Mesothelial cell of epicardium (in vitro differentiated cells): ENCODE measurements at places on chromosomes 5 and 9. TPM values are rescaled to one million over a fixed set of nuclear protein-coding genes. Genes with fewer than 3 reads are reported as not detected.

GRCh38 chr9:126698251-126698650 is 84.5 kb downstream of the LMX1B start:
- no peak for DNase-seq

DNA sequence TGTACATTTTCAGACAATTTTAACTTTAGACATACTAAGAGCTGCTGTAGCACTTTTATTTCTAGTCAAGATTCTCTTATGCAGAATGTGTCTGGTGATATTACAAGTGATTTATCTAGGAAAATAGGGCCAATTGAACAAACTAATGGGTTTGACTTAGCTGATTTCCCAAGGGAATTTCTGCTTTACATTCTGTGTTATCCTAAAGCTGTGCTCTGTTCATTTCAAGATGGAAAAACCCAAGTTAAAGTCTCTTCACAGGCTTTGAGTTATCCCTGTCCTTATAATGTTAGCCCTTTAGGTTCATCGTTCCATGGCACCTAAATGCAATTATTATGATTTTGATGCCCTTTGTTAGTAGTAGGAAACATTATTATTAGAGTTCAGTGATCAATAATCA is 704.9 kb upstream of the CDH18 start:
- DNase-seq: no peak

DNA sequence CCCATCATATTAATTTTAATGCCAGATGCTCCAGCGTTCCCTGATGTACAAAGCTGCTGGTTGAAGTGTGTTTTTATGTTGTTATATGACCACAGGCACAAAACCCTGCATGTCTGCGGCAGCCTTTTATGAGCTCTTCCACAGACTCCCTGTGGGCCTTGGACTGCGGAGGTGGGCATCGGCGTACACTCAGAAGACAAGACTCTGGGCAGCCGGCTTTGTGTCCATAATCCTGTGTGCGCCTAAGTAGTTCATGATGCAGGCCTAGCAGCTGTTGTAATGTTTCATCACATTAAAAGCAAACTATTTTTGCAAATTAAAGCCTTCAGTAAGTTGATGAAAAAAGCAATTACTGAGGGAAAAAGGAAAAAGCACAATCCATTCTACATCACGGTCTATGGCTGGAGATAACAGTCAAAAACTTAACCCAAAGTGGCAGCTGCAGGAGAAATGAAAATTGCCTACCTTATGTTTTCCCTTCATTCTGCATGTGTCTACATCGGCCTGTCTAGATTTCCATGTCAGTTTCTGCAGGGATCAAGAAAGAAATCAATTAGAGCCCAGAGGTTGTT is 78.8 kb downstream of the SEMA6A start:
- DNase-seq: no peak

DNA sequence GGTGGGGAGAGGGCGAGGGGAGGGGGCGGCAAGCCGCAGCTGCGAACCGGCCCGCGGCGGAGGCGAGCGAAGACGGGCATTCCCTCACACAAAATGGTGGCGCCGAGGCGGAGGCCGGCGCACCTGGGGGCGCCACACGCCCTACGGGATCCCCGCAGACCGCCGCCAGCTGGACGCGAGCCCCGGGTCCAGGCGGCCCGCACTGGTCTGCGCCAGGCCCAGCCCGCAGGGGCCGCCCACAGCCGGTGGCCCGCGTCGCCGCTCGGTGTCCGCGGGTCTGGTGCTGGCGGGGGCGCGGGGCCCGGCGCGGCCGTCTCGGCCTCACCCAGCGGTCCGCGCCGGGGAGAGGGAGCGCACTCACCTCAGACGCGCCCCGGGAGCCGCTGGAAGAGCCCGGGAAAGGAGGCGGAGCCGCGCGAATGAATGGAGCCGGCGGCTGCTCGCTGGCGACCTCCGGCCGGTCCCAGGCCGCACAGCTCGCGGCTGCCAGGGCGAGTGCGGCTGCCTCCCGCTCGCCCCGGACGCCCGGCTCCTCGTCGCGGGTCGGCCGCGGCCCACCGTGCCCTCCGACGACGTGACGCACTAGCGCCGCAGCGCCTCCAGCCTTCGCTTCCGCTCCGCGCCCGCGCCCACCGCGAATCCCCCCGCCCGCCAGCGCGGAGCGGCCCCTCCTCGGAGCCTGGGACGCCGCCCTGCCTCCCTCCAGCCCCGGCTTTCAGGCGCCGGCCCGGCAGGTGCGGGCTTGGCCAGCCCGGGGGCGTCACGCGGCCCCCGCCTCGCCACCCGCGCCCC is at the start of gene FAM169A:
Gene FAM169A (minus strand): TSS at position 584 of the 792 bp plus-strand sequence. CDS start 24,711 bp downstream, outside the sequence.
- peak; percentile 33 for DNase-seq

GRCh38 chr9:119044806-119045205 is 324.4 kb downstream of the BRINP1 start:
- DNase-seq: no peak

DNA sequence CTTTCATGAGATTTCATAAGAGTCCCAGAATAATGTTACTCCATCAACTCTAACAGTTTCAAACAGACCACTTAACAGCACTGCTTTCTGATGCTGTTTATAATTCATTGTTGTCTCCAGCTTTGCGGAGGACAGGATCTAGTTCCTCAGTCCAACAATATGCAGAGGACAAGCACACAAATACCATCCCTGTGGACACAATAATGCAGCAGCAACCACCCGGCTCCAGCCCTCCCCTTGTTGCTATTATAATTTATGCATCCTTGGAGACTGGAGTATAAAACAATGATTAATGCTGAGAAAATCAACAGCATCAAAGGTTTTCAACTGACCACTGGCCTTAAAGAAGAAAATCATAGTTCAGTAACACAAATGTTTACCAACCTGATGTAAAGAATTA is 108.3 kb downstream of the DENND1A start:
- no peak for DNase-seq

DNA sequence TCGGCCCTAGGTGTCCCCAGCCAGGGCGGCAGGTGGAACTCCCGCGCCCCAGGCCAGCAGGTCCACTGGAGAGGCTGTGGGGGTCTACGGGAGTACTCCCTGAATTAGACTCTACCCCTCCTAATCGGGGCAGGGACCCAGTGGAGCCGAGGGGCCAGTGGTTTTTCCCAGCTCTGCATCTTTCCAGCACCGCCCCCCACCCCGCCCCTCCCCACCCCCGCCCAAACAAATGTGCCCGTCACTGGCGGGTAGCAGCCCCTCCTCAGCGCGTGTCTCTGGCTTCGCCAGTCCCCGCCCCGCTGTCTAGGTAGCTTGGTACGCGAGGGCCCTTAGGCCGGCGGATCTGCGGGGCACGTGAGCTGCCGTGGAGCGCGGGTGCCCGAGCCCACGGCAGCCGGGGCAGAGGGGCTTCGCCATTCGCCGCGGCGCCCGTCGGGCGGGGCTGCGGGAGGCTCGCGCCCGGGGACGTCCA is 7.0 kb downstream of the UNC5A start:
- no peak for DNase-seq

DNA sequence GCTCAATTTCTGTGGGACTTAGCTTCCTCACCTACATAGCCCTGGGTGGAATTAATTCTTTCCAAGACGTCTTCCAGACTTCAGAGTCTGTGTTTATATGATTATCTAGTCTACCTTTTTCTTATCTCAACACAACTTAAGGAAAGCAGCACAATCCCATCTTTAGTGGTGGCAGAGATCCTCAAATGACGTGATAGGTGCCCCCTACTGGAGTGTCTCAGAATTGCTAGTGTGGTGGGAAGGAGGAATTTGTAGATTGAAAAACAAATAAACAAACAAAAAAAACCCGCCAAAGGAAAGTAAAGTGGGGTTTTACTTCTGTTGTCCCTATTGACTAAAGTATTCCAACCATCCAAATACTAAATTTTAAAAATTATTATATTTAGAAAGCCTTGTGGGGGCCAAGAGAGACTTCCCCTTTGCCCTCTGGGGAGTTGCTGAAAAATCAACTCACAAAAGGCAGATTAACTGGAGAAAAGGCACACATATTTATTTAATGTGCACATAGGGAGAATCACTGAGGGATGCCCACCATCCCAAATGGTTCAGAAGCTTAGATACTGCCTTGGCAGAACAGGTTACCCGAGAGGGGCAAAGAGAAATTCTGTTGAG is 283.3 kb downstream of the TMEM167A start:
- DNase-seq: no peak

DNA sequence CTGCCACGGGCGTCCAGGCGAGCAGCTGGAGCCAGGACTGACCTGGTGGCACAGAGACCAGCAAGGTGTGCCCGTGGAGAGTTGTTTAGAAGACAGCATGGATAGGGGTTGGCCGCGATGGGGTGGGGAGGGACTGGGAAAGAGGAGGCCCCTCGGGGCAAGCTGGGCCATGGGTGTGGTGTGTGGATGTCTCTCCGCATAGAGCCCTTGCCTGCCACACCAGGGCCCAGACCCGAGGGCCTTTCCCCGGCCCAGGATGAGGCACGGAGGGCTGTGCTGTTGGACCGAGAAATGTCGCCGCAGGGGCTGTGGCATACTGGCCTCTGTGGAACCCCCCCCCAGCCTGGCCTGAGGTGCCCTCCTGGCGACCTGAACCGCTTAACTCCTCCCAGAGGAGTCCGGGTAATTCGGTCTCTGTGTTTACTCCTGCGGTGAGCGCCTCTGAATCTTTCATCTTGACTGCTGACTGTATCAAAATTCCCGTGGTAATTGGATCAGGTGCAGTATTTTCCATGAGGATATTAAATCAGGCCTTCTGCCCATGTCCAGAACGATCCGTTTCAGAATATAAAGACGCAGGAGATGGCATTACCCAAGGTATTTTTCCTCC is 22.5 kb upstream of the LAMC3 start:
- DNase-seq: no peak

DNA sequence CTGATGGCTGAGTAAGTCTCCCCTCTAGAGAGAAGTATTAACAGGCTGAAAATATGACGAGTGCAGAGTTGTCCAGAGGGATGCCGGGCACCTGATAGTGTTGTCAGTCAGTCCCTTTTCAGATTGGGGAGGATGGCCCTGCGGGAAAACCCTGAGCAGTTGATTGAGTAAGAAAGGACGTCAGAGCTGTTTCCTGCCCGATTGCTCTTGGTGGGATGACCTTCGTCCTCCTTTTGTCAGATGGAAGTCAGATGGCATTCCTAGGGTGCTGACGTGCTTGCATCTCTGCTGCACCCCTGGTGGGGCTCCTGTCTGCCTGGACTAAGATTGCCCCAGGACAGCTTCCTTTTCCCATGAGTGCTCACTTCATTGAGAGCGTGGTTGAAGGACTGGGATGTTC is 9.8 kb downstream of the ZNF354B start:
- no peak for DNase-seq

GRCh38 chr9:92538541-92538940 is 2.8 kb upstream of the ECM2 start:
- no peak for DNase-seq

Gene TRIM36
- total RNA-seq: 1.3 to 2.5 TPM (median 1.3 TPM) in 3 replicates

Gene KLF4
- 14.7 to 18.0 TPM (median 17.0 TPM) in 3 replicates for total RNA-seq

Gene SMIM15
- total RNA-seq: 49.0 to 51.2 TPM (median 50.9 TPM) in 3 replicates
